Osteoblast (primary cell): ENCODE measurements at places on chromosomes 7 and 10. TPM values are rescaled to one million over a fixed set of nuclear protein-coding genes. Genes with fewer than 3 reads are reported as not detected.
A peak's percentile ranks its signal among the peaks of the same experiment; 100 is the strongest.

Gene CHCHD3
- 81.9 and 89.8 TPM in 2 replicates for total RNA-seq

DNA sequence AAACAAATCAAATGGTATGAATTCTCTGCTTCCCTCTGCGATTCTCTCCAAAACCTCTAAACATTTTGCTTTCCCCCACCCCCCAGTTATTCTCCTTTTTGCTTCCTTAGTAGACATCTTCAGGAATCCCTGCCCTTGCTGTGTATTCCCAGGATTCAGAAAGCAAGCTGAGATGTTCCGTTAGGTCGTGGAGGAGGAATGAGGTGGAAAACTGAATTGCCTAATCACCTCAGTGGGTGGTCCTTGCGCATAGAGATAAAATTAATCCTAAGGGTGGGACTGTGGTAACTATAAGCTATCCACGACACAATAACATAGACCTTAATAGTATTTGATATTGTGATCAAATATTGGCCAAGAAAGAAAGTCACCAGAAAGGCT, 49.1 kb upstream of the SEMA3C start:
- DNase-seq, result no peak

Gene COL13A1
- total RNA-seq, result 1.1 and 1.8 TPM in 2 replicates

Gene OR2A1
- total RNA-seq, result 0.29 and 0.36 TPM in 2 replicates

DNA sequence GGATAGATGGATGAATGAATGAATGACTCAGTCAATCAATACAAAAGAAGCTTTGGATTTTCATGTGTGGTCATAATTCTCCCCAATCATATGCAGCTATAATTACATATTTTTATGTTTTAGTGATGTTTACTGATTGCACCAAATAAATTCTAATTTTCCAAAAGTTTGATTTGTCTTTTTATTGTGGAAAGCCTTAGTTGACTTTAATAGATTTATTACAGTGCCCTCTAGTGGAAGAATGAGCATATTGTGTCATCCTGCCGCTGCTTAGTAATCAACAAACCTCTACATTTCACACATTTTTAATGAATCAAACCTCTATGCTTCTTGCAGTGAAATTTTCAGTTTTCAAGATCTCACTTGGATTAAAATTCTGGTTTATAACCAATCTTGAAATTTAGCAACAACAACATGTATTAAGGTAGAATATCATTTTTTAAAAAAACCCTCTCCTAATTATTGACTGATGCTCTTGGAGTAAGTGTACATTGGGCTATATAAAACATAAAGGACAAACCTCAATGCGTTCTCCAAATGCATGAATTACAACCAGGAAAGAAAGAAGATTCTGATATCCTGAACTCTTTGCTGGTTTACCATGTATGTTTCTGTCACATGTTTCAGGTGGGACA, 55.6 kb upstream of the PNLIP start:
- peak; percentile 61 for DNase-seq

Gene NKX6-2
- not detected in 2 replicates for total RNA-seq

Gene THSD7A
- total RNA-seq, result under 0.01 TPM in 2 replicates

DNA sequence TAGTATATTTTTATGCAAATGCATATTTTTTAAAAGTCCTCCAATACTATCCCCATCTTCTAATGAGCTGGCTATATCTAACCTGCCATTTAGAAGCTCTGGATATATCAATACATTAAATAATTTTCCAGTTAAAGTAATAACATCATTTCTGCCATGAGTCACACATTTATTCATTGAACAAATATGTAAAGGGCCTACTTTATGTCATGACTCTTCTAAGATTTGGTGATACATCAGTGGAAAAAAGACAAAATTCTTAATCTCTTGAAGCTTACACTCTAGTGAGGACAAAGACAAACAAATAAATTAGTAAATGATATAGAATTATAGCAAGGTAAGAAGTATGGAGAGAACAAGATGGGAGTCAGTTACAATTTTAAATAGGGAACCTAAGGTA, 716.8 kb upstream of the LRRTM3 start:
- no peak for DNase-seq

Gene MEIG1
- 1.2 TPM in 1 of 2 replicates, not detected in the other for total RNA-seq

GRCh38 chr10:7635408-7636125, 31.2 kb downstream of the ITIH5 start:
- DNase-seq, result no peak

- DNase-seq, result peak; percentile 88
Measured at GRCh38 chr7:75050501-75050900, 23.1 kb downstream of the RCC1L start.

- DNase-seq, result no peak
Measured at GRCh38 chr7:33700001-33700899, 205.1 kb upstream of the BMPER start.

- DNase-seq, result peak; percentile 84
Measured at GRCh38 chr7:18086165-18087025, 58.7 kb upstream of the PRPS1L1 start.

Gene OR6V1
- total RNA-seq, result not detected in 2 replicates

- DNase-seq, result no peak
Measured at GRCh38 chr7:111728635-111728995, 166.3 kb upstream of the IMMP2L start.

Gene FAM25G
- not detected in 2 replicates for total RNA-seq

Gene ADAM12
- total RNA-seq, result 345 and 361 TPM in 2 replicates

Gene BEND7
- 9.0 and 10.6 TPM in 2 replicates for total RNA-seq

Gene GRID2IP
- under 0.01 TPM in 1 of 2 replicates, not detected in the other for total RNA-seq

DNA sequence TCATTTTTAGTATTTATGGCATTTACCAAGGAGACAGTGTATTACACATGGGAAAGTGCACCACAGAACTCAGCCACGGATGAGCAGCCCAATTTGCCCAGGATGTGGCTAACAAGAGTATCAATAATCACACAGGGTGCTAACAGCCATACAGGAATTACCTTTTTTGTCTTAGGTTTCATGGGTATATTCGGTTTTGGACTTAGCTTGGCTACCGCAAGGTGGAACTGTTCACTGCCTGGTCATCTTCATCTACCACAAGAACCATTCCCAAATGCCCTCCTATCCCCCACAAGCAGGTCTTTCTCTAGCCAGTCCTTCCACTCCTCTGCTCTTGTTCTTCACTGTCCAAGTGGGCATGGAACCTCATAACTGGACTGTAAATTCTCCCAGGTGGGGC, 6.0 kb downstream of the PDLIM1 start:
- DNase-seq, result no peak

Gene NUTM2D
- total RNA-seq, result 1.5 and 1.8 TPM in 2 replicates

DNA sequence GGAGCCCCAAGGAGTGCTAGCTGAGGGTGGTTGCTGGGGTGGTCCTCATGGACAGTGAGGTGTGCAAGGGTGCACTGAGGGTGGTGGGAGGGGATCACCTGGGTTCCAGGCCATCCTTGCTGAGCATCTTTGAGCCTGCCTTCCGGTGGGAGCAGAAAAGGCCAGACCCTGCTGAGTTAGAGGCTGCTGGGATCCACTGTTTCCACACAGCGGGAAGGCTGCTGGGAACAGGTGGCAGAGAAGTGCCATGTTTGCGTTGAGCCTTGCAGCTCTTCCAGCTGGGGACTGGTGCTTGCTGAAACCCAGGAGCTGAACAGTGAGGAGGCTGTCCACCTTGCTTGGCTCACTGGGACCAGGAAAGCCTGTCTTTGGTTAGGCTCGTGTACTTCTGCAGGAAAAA, 34.9 kb downstream of the PRF1 start:
- DNase-seq, result peak; percentile 65

- DNase-seq, result peak; percentile 83
Measured at GRCh38 chr10:12041766-12042408, 722 bp downstream of the UPF2 start.

Gene VWDE
- under 0.01 TPM in 1 of 2 replicates, not detected in the other for total RNA-seq

DNA sequence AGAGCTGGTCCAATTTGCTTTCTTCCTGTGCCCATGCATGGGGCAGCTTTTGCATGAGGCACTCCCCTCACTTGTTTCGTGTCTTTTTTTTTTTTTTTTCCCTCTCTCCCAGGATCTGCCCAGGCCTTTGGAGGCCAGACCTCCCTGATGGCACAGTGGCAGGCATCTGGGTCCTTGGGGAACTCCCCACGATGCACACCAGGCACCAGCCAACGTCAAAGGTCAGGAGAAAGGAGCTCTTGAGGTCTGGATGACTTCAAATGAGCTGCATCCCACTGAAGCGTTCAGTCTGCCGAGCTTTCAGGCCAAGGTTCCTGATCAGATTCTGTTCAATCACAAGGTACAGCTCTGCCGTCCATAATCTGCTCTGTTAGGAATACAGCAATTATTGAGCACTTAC, 97.2 kb upstream of the CARD11 start:
- no peak for DNase-seq

DNA sequence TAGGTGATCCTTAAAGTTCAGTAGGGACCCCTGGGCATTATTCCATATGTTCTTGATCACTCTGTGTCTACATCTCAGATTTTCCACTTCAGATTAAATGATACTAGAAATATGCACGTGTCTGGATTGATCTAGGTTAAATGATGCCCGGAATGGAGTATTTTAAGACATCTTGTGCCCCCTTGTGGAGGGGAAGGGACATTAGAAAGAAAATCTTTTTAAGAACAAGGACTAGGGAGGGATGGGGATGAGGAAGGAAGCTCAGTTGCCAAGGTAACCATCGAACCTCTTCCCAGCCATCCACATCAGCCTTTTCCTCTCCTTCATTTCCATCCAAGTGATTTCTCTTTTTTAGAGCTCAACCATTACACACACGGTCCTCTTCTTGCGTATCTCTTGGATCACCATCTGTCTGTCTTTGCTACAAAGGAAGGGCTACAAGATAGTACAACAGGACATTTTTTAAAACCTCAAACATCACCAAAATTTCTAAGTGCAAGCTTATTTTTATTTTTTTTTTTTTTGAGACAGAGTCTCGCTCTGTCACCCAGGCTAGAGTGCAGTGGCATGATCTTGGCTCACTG, 40.5 kb downstream of the PRSS2 start:
- DNase-seq, result no peak

GRCh38 chr7:159047536-159047935, 97.1 kb downstream of the VIPR2 start:
- no peak for DNase-seq

Gene CCDC172
- not detected in 2 replicates for total RNA-seq

DNA sequence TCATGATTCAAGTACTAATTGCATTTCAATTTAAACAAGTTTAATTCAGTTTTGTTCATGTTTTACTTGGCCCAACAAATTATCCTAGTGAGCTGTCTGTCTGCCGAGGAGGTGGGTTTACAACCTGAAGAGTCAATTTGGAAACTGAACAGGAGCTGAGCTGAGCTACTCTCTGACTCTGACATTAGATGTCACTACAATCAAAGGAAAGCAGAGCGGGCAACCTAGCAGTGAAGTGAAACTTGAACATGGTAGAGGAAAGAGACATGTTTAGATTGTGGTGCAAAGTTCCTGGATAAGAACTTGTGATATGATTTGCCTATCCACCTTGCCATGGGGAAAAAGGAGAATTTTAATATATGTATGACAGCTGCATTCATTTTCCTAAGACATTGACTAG, 9.6 kb upstream of the AGR3 start:
- no peak for DNase-seq

DNA sequence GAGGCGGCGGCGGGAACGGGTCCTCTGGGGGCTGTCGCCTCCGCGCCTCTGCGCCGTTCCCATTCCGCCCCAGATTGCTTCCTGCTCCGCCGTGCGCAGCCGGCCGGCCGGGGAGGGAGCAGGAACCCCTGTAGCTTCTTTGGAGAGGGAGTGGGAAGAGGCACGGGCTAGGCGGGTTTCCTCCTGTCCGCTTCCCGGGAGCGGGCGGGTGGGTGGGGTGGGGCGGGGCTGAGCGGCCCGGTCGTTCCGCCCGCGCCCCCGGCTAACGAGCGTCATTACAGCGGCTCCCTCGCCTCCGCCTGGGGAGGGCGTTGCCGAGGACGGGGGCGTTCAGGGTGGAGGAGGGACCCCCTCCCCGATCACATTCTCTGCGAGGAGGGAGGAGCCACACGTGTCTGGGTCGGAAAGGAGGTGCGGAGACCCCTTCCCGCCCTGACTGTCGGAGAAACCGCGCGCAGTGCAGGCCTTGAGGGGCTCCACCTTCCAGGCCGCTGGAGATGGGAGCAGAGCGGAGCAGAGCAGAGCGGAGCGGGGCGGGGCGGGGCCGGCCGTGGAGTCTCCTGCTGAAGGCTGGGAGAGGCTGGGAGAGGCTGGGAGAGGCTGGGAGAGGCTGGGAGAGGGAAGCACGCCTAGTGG, 39.7 kb downstream of the AGAP3 start:
- DNase-seq, result peak; percentile 93

DNA sequence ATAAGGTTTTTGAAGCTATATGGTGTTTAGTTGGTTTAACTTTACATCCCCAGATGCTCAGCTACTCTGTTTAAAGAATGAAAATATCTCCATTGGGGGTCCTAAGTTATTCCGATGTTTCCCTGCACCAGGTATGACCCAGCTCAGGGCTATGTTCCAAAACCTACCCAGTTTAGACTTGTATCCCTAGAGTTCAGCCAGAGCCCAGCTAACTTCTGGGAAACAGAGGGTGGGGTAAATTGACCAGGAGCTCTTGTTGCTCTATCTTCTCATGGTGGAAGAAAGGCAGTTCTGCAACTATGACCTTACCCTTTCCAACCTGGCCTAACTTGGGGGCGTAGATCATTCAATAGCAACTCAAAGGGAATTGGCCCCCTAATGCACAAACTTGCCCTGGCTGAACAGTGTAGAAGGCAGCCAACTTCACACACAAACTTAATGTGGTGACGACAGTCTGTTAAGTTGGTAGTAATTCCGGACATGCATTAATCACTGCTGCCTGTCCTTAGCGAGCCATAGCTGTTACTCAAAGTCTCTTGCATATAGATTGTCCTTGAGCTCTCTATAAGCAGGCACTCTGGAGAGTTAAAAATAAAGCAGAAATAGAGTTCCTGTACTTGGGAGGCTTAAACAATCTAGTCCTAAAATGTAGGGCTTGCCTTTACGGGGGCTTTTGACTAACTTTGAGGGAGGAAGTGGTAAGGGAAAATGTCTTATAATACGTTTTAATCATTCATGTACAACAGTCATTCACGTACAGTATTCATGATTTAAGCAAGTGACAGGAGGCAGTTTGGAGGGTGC, 5.3 kb upstream of the ZNRF2 start:
- DNase-seq, result no peak

- no peak for DNase-seq
Measured at GRCh38 chr10:6070660-6071059, 8.5 kb upstream of the IL2RA start.

Gene KIFBP
- total RNA-seq, result 30.8 and 35.4 TPM in 2 replicates

Gene CACNB2
- total RNA-seq, result under 0.01 and 0.88 TPM in 2 replicates

GRCh38 chr7:47647181-47647917, 65.4 kb upstream of the TNS3 start:
- no peak for DNase-seq

DNA sequence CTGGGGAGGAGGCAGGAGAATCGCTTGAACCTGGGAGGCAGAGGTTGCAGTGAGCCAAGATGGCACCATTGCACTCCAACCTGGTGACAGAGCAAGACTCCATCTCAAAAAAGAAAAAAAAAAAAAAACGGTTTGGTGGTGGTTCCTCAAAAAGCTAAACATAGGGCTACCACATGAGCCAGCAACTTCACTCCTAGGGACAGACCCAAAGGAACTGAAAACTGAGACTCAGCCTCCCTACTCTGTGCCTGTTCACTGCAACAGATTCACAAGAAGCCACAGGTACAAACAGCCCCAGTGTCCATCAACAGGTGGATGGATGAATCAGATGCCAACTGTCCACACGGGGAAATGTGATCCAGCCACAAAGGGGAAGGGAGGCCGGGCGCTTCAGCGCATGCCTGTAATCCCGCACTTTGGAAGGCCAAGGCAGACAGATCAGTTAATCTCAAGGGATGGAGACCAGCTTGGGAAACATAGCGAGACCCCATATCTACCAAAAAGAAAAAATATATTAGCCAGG, 79.1 kb upstream of the TNRC18 start:
- no peak for DNase-seq

GRCh38 chr10:35607475-35608327, 2.6 kb downstream of the GJD4 start:
- peak; percentile 78 for DNase-seq
